ENCODE measurements at places on chromosomes 1 and 21. TPM values are rescaled to one million over a fixed set of nuclear protein-coding genes. Genes with fewer than 3 reads are reported as not detected.

SFPQ gene
- 790 TPM for total RNA-seq

RPE65 gene
- 0.31 TPM for total RNA-seq

AGMAT gene
- 0.31 TPM for total RNA-seq

NID1 gene
- total RNA-seq: 12.2 TPM

HPCA gene
- 29.4 TPM for total RNA-seq

OR2M3 gene
- 0.63 TPM for total RNA-seq

SHC1 gene
- total RNA-seq: 8.8 TPM

PSRC1 gene
- total RNA-seq: 14.1 TPM

SPATA21 gene
- 0.31 TPM for total RNA-seq

NMNAT2 gene
- 73.2 TPM for total RNA-seq

KRTAP21-2 gene
- total RNA-seq: not detected

AGO4 gene
- 122 TPM for total RNA-seq

OVAAL gene
- not detected for total RNA-seq

S100A12 gene
- 1.6 TPM for total RNA-seq

DISP3 gene
- total RNA-seq: 74.5 TPM

PEAR1 gene
- 0.94 TPM for total RNA-seq

TFB2M gene
- 10.6 TPM for total RNA-seq

DAB1 gene
- total RNA-seq: 93.9 TPM

PTPN22 gene
- 0.63 TPM for total RNA-seq
